ENCODE measurements at places on chromosomes 6 and 20.

- DNase-seq, result no peak
These were observed 43.5 kb downstream of the FAM229B start for GRCh38 chr6:112130878-112131277.

DNA sequence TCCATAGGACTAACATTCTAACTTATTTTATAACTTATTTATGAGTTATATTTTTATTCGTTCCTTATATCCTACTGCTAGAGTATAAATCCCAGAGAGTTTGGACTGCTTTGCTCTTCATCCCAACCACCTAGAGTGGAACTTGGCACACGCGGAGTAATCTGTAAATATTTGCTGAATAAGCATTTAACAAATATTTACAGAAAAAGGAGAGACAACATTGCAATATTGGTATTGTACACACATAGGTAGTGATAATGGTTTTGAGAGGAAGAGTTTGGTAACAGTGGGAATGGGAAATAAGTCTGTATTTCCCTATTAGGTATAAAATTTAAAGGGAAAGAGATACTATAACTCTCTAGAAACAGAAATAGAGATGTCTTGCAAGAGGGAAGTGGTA, 634.8 kb upstream of the CITED2 start:
- DNase-seq, result no peak

DNA sequence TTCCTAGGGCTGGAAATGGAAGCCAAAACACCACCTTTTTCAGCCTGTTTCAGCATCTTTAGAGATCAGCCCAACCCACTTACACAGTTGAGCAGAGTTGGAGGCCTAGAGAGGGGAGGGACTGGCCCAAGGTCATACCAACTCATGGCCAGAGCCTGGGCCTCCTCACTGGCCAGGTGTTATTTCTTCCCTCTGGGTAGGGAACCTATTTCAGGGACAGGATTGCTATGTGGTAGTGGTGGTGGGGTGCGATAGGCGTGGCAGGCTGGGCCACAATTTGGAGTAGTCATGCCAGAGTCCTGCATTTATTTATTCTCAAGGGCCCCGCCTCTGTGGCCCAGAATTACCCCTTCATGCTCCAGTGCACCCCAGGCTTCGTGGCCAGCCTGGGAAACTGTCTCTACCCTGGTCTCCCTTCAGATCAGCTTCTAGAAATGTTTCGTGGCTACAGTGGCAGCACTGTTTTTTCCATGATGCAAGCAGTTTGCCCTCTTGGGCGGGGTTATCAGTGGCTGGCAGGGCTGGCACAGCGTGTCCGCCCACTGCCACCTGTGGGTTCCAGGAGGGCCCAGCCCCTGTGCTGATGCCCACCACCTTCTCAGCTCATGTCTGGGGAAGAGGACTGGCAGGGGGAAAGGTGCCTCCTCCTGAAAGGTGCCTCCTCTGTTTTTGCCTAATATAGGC, 6.2 kb downstream of the VEGFA start:
- DNase-seq, result no peak

GRCh38 chr6:139112146-139112545, 22.7 kb upstream of the HECA start:
- DNase-seq, result no peak

DNA sequence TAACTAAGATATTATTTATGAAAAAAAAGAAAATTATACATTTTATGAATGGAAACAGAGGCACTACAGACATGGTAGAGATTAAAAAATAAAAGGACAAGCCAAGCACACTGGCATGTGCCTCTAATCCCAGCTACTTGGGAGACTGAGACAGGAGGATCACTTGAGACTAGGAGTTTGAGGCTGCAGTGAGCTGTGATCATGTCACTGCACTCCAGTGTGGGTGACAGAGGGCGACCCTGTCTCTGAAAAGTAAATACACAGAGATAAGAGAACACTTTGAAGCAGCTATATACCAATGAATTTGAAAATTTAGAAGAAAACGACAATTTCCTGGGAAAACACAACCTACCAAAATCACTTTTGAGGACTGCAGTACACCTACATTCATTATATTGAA, 47.4 kb upstream of the TFAP2C start:
- no peak for DNase-seq

DNA sequence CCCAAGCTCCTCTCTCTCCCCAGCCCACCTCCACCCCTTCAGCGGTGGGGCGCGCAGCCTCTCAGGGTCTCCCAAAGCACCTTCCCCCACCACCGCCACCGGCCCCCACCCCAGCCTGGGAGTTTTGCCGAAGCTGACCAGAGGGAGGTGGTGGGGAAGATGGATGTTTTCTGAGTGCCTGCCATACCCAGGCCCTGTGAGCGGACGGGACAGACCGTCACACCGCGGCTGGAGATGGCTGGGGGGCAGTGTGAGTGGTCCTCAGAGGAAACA, 5.7 kb downstream of the C20orf204 start:
- no peak for DNase-seq

GRCh38 chr20:8049310-8049709, 29.7 kb upstream of the TMX4 start:
- DNase-seq, result no peak

GRCh38 chr6:14224359-14225103, 107.0 kb downstream of the CD83 start:
- DNase-seq, result no peak

DNA sequence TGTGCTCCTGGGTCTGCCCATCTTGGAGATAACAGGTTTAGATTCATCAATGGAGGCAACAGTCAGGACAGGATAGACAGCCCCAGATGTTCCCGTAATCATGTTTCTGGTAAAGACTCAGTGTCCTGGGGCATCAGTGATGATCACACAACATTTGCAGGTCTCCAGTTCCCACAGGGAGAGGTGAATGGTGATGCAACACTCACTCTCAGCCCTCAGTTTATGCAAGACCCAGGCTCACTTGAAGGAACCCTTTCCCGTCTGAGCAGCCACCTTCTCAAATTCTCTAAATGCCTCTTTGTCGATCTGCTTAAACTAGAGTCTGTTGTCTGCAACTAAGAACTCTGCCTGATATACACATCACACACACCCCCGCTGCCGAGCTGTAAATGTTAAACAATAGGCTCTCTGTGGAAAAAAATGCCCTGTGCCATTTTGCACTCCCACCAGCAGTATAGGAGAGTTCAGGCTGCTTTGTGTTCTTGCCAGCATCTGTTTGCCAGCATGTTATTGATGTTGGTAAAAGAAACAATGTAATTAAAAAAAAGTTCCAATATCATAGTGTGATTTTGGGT, 30.1 kb upstream of the SCP2D1 start:
- no peak for DNase-seq

GRCh38 chr6:143949962-143950361, 58.1 kb downstream of the PLAGL1 start:
- DNase-seq, result no peak

DNA sequence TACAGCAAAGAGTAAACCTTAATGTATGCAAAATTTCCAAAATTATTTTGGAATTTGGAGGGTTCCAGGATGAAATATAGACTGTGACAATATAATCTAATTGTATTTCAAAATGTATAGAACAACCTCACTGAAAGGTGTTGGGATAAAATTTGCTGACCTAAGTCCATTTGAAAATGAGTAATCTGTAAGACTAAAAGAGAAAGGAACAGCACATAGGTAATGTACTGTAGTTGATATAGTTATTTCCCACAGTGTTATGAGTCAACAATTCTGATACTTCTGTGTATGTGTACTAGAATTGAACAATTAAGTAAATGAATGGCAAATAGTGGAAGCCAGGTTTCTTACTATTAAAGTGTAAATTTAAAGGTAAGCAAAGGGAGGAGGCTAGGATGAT, 23.8 kb upstream of the ELOVL4 start:
- no peak for DNase-seq

DNA sequence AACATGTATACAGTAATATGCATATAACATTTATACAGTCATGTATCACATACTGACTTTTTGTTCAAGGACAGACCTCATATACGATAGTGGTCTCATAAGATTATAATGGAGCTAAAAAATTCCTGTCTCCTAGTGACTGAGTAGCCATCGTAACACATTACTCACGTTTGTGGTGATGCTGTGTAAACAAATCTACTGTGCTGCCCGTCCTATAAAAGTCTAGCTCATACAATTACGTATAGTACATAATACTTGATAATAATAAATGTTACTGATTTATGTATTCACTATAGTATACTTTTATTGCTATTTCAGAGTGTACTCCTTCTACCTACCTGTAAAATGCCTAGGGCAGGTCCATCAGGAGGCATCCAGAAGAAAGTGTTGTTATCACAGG, 17.4 kb downstream of the SERAC1 start:
- DNase-seq, result no peak

GRCh38 chr6:161038229-161039031, 46.9 kb downstream of the MAP3K4 start:
- no peak for DNase-seq

All from thymus (tissue), 14 donors.